ENCODE measurements at places on chromosomes 3 and 15.

- no peak for DNase-seq
Measured at GRCh38 chr3:101998256-101998926, 149.1 kb downstream of the NFKBIZ start.

GRCh38 chr3:132554437-132554836 is 42.6 kb upstream of the ACKR4 start:
- no peak for DNase-seq

DNA sequence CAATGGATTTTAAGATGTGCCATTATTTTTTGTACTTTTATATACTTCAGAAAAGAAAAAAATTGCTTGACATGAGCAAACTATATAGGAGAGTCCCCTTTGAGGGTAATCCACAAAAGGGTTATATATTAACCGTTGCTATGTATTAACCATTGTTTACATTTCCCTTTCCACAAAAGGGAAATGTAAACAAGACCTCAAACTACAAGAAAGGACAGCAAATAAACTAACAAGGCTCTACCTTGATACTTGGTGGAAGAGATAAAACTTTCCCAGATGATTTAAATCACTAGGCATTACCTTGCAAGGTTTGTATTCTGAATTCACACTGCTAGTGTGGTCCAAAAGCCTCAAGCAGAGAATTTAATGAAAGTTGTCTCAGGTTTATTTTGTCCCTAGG is 616.3 kb upstream of the BCHE start:
- no peak for DNase-seq

DNA sequence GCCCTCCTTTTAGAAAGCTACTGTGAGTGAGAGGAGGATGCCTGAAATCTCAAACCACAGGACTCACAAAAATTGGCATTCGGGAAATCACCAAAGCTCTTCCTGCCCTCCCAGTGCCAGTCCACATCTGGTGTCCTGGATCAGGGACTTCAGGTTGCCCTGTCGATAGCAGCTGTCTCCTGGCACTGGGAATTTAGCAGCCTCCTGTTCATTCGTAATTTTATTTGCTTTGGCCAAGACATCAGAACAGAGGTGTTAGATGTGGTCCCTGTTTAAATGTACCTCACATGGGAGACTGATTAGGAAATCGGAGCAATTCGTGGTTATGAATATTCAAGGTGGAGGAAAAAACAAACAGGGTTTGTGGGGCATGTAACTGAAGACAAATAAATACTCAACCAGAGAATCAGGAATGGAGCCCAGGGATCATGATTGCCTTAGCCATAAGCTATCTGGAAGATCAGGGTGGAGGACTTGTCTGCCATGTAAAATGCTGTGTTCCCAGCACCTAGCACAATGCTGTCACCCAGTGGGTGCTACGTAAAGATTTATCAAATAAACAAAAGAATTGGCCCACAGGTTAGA is 265.2 kb upstream of the PROK2 start:
- DNase-seq = no peak

DNA sequence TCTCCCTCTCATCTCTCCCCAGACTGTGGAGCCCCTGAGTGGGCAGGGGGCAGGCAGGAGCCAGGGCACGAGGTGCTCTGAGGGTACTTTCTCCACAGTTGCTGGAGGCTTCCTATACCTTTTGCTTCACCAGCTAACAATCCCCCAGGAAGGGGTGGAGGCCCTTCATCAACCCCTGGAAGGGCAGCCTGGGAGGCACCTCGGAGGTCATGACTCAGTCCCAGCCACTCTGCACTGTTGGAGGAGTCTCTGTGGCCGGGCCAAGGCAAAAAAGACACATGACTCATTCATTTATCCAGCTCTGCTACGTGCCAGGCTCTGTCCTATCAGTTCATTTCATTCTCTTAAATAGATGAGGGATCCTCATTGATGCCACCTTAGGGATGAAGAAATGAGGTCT is 15.6 kb upstream of the KY start:
- DNase-seq = no peak

DNA sequence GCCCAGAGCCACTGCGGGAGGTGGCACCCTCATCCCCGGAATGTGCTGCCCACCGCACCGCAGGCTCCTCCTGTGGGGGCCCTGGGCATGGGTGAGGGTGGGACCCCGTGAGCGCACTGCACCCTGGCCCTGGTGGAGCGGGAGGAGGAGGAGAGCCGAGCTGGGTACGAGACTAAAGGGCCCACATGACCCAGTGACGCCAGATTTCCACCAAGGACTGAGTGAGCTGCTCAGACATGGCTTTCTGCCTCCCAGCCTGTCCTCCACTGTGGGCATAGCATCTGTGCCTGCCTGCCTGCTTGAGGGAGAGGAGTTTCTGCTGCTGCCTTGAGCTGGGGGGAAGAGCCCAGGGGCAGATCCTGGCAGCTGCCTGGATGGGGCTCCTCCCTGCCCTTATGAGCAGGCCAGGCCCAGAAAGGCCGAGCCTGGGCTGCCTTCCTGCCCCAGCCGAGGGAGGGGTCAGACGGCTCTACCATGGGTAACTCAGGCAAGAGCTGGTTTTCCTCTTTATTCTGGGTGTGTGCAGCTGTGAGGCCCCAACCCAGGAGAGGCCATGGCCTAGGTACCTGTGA is 88.4 kb downstream of the VGLL4 start:
- DNase-seq = no peak

DNA sequence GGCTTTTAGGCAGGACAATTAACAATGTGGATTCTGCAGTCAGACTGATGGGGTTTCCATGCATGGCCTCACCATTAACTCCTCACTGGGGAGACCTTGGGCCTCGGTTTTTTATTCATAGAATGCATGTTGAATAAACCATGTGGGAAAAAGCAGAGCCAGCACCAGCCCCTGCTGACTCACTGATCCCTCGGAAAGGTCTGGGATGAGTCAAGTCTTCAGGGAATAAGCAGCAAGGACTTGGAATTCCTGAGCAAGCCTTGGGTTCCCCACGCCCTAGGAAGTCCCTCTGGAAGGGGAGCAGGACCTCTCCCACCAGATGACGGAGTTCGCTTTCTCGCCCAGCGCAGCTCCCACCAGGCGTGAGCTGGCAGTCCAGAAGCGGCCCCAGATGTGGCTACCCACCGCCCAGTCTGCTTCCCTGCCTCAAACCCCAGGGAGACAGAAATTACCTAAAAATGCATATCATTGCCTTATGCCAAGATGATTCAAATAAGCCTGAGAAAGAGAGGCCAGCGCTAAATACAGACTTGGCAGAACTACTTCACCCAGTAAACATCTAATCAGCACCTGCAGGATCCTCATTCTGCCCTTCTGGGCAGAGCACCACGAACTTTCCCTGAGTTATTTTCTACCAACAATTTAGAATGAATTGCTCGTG is 45.4 kb downstream of the BTD start:
- DNase-seq = no peak

- no peak for DNase-seq
Measured at GRCh38 chr3:46154311-46154710, 53.8 kb downstream of the CCR1 start.

GRCh38 chr15:100902436-100903167 is 16.6 kb upstream of the LRRK1 start:
- DNase-seq = no peak

- no peak for DNase-seq
Measured at GRCh38 chr15:69042531-69042930, 28.0 kb downstream of the NOX5 start.

- no peak for DNase-seq
Measured at GRCh38 chr15:98772895-98773294, 124.6 kb downstream of the IGF1R start.

GRCh38 chr15:37009288-37009687 is 91.1 kb downstream of the MEIS2 start:
- DNase-seq = no peak

- DNase-seq = no peak
Measured at GRCh38 chr3:59802045-59802444, 752.2 kb upstream of the CFAP20DC start.

GRCh38 chr3:133377396-133377795 is 22.5 kb upstream of the BFSP2 start:
- DNase-seq = no peak

- peak; percentile 47 for DNase-seq
Measured at GRCh38 chr3:169812332-169813235, at the start of the genes LRRC34 and LRRIQ4. Gene LRRC34 (minus strand): TSS chr3:169812904. CDS start chr3:169812548, 356 bp downstream. Gene LRRIQ4 (plus strand): TSS chr3:169812870. CDS start chr3:169821922, 9,052 bp downstream.

DNA sequence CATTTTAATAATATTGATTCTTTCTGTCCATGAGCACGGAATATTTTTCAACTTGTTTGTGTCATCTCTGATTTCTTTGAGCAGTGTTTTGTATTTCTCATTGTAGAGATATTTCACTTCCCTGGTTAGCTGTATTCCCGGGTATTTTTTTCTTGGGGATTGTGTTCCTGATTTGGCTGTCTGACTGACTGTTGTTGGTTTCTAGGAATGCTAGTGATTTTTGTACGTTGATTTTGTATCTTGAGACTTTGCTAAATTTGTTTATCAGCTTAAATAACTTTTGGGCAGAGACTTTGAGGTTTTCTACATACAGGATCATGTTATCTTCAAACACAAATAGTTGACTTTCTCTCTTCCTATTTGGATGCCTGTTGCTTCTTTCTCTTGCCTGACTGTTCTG is 418.8 kb upstream of the ALCAM start:
- no peak for DNase-seq

DNA sequence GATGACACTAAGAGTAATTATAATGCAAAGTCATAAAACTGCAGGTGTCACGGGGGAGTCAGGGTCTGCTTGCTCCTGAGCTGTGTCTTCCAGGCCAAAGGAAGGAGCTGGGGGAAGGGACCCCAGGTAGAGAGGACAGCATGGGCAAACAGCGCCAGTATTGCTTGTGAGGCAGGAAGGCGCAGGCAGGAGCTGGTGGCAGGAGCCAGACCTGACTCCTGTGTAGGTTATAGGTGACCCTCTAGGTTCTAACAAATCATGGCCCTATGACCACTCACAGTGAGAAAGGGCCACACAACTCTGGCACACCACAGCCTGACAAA is 1.9 kb downstream of the CISH start:
- DNase-seq = no peak

- DNase-seq = no peak
Measured at GRCh38 chr3:112974894-112975293, at the start of gene CD200R1. Gene CD200R1 (minus strand): TSS chr3:112975103. CDS start chr3:112974857, 246 bp downstream.

DNA sequence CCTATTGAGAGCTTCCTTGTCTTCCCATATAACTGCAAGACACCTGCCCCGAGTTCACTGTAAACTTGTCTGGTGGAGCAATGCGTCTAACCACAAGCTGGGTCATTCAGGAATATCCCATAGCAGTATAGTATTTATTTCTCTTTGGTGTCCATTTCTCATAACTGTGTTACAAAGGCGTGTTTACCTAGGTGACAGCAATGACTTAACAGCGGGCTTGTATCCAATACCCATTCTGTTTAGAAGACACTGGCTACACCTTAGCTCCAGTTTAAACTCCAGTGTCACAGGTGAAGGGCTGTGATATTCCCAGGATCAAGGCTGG is 24.3 kb downstream of the ATP10A start:
- no peak for DNase-seq

DNA sequence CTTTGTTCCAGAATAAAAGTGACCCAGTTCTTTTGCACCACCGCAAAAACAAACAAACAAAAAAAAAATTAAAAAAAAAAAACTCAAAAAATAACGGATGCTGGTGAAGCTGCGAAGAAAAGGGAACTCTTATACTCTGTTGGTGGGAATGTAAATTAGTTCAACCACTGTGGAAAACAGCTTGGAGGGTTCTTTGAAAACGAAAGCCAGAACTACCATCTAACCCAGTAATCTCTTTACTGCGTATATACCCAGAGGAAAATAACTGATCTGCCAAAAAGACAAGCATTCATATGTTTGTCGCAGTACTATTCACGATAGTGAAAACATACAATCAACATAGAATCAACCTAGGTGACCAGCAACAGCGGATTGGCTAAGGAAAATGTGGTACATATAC is 298.9 kb upstream of the CBLB start:
- DNase-seq = no peak

DNA sequence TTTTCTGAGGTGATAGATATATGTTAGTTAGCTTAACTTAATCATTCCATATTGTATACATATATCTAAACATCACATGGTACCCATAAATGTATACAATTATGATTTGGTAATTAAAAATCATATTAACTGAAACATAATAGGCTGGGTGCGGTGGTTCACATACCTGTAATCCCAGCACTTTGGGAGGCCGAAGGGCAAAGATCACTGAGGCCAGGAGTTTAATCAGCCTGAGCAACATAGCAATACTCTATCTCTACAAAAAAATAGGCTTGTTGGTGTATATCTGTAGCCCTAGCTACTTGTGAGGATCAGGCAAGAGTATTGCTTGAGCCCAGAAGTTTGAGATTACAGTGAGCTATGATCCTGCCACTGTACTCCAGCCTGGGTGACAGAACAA is 20.9 kb downstream of the RAB7A start:
- DNase-seq = no peak

GRCh38 chr3:192772240-192772894 is 45.0 kb upstream of the FGF12 start:
- DNase-seq = no peak

DNA sequence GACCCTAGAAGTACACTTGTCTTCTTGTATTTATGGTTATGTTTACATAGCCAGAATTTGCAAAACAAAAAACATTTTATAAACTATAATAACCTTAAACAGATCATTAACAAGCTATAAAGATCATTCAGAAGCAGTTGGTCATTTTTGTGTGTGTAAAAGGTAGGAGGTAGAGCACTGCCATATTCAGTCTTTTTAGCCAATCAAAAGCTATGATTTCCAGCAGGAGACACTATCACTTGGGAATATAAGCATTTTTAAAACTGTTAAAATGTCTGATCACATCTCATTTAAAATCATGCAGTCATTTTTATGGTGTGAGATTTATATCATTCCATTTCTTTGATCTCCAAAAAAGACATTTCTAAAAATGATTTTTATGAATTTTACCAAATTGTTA is 42.6 kb upstream of the ATP2C1 start:
- no peak for DNase-seq

DNA sequence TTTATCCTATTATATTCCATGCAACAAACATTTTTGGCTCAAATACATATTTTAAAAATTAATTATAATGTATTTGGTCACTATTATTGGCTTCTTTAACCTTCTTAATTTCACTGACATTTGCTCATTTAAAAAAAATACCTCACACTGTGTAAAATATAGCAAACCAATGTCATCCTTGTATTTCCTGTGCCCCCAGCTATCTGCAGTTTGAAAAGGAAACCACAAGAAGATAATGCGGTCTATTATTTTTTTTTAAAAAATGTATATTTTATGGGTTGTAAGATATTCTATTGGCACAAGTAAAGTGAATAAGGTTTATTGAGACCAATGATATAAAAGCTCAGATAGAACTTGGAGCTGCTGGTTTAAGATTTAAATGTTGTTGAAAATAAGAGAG is 904.2 kb downstream of the SI start:
- DNase-seq = no peak

GRCh38 chr3:71355862-71356261 is 227.7 kb downstream of the FOXP1 start:
- no peak for DNase-seq
